NCI-H524 (cell line): ENCODE measurements at places on chromosomes 1 and 21.

DNA sequence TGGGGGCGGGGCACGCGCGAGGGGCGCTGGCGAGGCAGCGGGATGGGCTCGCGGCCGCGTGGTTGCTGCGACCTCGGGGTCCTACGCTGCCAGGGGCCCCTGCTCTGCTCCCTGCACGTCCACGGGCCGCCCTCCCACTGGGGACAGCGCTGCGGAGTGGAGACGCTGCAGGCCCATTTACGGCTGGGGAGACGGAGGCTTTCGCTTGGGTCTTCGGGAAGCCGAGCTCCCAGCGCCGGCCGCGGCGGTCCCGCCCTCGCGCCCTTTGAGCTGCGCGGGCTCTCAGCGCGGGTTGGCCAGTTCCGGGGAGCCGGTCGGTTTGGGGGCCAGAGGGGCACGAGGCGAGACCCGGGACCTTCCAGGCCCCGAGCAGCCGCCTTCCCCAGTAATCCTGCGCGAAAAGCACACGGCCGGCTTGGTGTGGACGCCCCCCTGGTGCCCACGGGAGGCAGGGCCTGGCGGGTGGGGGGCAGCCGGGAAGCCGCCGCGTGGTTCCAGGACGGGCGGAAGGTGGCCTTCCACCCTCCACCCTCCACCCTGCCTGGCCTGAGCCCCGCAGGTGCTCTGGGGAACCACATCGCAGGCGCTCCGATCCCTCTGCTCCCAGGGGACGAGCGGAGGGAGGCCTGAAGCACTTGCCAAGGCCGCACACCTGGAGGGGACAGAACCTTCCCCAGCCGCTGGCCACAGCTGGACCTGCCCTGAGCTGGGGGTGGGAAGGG is 570 bp upstream of the PEX10 start:
- DNase-seq: peak; percentile 30

GRCh38 chr1:50289495-50289894 is 133.7 kb downstream of the DMRTA2 start:
- no peak for DNase-seq

GRCh38 chr1:41823471-41823870 is 95.3 kb downstream of the HIVEP3 start:
- DNase-seq: no peak

DNA sequence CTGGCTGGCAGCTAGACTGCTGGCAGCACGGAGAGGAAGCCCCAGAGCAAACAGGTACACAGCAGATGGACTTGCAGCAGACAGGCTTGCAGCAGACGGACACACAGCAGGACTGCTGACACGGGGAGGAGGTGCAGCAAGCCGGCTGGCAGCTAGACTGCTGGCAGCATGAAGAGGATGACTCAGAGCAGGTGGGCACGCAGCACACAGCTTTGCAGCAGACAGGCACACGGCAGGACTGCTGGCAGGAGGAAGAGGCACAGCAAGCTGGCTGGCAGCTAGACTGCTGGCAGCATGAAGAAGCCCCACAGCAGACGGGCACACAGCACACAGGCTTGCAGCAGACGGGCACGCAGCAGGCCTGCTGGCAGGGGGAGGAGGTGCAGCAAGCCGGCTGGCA is 498 bp downstream of the KRTAP10-2 start:
- DNase-seq: no peak

DNA sequence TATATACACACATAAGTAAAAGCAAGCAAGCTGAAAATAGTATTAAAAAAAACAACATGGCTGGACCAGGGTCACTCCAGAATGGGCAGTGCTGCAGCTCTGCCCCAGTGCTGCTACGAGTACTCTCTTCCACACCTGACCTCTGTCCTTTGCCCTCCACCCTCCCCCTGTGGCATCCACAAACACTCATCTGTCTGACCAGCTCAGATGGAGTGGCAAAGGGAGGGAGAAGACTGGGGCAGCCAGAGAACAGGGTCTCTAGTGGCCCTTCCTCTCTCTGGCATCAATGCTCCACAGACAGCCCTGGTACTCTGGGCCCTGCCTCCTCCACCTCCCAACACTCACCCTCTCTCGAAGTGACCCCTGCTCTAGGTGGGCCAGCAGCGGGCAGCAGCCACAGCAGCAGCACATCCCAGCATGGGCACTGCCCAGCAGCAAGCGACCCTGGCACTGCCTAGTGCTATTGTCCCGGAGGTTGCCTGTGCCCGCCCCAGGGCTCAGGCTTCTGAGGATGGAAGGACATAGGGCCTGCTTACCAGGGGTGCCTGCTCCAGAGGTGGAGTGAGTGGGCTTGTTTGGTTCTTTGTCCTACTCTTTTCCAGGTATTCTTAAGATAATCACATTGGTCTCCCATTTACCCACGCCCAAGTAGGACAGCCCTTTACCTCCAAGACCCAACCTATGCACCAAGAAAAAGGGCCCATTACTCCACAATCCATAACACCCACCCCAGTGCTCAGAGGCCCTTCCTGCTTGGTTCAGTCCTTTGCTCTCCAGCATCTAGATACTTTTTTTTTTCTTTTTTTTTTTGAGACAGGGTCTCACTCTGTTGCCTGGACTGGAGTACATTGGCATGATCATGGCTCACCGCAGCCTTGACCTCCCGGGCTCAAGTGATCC is 6.2 kb downstream of the ARHGEF2 start:
- no peak for DNase-seq

DNA sequence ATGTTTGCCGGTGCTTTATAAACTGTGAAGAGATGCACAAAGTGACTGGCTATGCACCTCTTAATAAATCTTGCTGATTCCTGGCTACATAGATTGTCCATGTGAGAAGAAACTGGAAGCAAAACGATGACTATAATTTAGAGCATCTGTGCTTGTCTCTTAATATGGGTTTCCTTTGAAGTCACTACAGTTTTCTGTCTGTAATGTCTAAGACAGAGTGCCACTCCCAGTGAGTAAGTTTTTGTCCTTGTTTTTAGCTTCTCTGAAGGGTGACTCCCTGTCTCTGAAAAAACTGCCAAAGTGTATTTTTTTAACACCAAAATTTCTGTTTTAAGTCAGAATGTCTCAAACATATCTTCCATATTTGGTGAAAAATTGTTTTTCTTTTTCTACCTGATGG is 175.1 kb downstream of the FASLG start:
- no peak for DNase-seq

- no peak for DNase-seq
Observed at GRCh38 chr1:6517435-6517851, 26.0 kb upstream of the PLEKHG5 start.

DNA sequence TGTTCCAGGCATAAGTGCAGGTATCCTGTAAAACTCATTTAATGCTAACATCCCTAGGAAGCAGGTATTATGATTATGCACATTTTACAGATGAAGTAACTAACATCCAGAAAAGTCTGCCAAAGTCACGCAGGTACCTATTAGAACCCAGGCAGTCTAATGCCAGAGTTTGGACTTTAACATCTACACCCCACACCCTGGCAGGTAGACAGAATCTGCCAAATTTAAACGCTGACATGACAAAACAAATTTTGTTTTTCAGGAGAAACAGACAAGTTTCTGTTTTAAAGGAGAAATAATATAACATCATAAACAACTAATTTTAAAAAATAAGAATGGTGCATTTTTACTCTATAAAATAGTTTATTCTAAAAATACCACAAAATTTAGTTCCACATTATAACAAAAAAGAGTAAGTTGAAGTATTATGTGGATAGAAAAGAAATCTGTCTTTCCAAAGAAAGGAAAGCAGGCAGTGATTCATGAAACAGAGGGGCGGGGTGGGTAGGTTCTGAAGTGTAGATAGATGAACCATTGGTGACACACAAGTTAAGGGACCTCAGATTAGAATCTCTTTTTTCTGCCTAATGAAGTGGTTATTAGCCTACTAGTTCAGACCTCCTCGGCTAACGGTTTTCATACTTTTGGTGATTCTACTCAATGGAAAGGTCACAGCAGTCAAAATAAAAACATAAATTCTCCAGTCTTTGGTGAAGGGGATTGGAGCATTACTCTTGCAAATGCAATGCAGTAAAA is 1.7 kb downstream of the ASPM start:
- no peak for DNase-seq

DNA sequence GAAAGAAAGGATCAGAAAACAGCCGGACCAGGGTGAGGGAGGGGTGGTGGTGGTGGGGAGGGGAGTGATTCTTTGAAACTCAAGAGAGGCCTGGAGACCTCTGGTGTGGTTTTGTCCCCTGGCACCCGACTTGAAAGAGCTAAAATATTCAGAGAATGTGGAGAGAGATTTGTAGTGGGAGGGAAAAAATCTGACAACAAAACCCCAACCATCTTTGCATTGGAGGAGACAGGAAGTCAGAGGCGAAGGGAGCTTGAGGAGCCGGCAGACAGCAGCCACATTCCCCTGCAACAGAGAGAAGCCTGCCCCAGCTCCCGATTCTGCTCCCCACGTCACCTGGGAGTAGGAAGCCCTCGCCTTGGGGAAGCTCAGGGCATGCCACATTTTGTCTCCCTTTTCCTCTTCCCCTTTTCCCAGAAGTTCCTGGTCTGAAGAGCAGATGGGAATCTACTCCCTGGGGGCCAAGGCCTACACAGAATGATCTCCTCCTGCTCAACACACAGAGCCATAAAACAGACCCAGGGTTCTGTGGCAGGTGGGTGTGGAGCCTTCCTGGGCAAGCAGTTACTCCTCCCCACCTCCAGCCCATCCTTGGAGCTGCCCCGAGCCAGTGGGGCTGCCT is 84.9 kb downstream of the ITPKB start:
- peak; percentile 61 for DNase-seq

DNA sequence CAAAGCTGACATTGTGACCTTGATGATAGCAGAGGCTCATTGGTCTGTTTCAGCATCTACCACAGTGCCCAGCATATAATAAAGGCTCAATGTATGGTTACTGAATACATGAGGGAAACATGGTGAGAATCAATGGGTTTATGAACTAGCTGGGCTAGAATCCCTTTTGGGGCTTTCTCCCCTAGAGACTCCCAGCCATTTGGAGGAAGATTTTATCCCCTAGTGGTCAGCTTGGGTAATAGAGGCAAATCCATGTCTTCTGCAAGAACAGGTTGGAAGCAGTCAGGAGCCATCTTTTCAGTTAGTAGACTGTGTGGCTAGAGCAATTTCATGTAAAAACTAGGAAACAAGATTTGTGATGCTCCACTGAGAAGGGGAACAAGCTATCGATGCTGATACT is 15.8 kb upstream of the REG4 start:
- no peak for DNase-seq

- no peak for DNase-seq
Observed at GRCh38 chr1:1358433-1359271, at the start of gene MXRA8. Gene MXRA8, minus strand, starts transcription at chr1:1358555. Its CDS starts 51 bp downstream, at chr1:1358504.

- DNase-seq: peak; percentile 50
Observed at GRCh38 chr1:44819196-44819607, 10.9 kb downstream of the BTBD19 start.

- peak; percentile 31 for DNase-seq
Observed at GRCh38 chr1:29655945-29656850, 419.9 kb downstream of the PTPRU start.

- no peak for DNase-seq
Observed at GRCh38 chr1:202709276-202710041, 795 bp downstream of the SYT2 start.

- no peak for DNase-seq
Observed at GRCh38 chr1:93680076-93680419, 1.6 kb downstream of the BCAR3 start.

GRCh38 chr1:202304375-202304774 is 37.4 kb downstream of the UBE2T start:
- no peak for DNase-seq

DNA sequence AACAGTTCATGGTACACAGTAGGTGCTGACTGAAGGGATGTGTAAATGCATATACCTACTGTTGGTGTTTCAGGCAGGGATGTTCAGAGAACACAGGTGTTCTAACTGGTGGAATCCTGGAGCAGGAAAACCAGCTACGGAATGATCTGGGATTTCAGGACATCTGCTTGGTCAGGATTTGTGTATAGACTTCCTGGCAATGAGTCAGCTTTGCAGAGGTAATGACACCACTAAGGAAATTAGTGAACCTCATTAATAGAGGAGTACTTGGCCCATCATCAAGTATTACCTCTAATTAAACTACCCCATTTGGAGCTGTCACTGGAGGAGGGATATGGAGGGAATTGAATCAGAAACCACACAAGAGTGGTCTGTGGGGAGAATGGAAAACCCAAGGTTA is 7.3 kb downstream of the MRPL37 start:
- no peak for DNase-seq

DNA sequence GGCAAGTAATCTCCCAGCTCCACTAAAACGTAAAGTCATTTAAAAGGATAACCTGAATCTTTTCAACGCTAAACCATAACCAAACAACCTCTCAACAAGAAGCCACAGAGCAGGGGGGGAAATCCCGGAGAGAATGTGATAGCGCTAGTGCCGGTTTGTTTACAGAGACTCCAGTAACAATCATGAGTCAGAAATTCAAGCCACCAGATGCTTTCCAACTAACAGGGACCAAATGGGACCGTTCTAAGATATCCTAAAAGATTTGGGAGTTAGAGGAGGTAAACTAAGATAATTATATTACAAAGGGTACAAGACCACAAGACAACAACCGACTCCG is 825 bp downstream of the DCAF8 start:
- no peak for DNase-seq

- no peak for DNase-seq
Observed at GRCh38 chr1:154975409-154976059, 1.1 kb downstream of the CKS1B start.

DNA sequence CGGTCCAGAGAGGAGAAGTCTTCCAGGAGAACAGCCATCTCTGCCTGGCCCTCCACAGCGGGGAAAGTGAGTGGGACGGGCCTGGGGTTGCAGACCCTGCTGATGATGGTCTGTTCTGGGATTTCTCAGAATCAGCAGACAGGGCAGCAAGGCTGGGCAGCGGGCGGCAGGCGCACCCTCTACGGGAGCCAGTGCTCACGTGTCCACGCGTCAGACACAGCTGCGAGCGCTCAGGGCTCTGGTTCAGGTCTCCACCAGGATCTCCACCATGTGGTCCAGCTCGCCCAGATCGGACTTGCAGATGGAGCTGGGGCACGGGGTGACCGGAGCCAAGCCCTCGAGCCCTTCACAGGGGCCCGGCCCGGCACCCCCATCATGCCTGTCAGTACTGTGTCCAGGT is 5.5 kb downstream of the CLCA4 start:
- no peak for DNase-seq

- DNase-seq: no peak
Observed at GRCh38 chr1:26785611-26786436, 1.9 kb upstream of the PIGV start.

- no peak for DNase-seq
Observed at GRCh38 chr21:34548781-34549376, 36.9 kb upstream of the KCNE1 start.

- DNase-seq: no peak
Observed at GRCh38 chr1:108556499-108556898, 3.4 kb upstream of the EEIG2 start.

DNA sequence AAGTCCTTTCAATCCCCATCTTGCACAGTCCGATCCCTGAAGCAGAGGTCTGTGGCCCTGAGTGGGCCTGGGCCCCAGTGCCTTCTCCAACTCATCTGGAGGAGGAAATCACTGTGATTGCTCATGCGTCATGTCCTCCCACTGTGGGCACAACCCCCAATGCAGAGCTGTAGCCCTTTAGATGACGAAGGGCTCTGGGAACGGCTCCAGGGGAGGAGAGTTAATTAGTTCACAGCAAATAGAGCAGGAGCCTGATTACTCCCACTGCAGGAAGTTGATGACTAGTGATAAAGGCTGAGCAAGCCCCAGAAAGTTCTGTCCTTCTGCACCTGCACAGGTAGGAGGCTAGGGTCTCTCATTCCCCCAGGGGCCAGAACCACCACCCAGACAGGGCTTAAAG is 111.5 kb downstream of the CCDC185 start:
- DNase-seq: no peak

- DNase-seq: no peak
Observed at GRCh38 chr1:62903522-62903921, 119.6 kb downstream of the ATG4C start.
